ENCODE measurements at places on chromosomes 2 and 18. TPM values are rescaled to one million over a fixed set of nuclear protein-coding genes. Genes with fewer than 3 reads are reported as not detected.

Gene TMEM169
- total RNA-seq: 1.0 TPM

Gene ICA1L
- 4.5 TPM for total RNA-seq

DNA sequence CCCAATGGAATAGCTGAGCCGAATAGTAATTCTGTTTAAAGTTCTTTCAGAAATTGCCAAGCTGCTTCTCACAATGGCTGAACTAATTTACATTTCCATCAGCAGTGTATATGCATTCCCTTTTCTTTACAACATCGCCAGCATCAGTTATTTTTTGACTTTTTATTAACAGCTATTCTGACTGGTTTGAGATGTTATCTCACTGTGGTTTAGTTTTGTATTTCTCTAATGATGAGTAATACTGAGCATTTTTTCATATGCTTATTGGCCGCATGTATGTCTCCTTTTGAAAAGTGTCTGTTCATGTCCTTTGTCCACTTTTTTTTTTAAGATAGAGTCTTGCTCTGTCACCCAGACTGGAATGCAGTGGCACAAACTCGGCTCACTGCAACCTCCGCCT, 100.7 kb downstream of the C2orf74 start:
- H3K27me3 ChIP-seq: no peaks in the 10 kb centered on the region
- DNase-seq: no peak

Gene PLGLB2
- total RNA-seq: 0.68 TPM

DNA sequence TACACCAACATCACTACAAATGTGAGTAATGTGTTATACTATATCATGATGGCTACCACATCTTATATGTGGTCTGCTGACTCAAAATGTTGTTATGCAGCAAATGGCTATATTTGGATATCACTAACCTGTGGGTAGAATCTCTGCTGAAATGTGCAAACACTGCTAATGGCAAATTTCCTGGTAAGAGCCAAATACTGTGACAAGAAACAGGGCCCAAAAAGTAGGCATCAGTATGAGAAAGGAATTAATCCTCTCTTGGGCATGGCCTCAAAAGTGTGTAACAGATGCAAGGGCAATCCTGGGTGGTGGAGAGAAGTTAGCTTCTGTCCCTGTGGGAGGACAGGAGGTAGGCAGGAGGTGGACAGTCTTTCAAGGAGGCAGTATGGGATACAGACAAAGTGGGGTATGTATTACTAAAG, 13.3 kb downstream of the ATF2 start:
- H3K27me3 ChIP-seq: no peaks in the 10 kb centered on the region
- H3K36me3 ChIP-seq: peaks cover 9% of the 10 kb centered on the region
- H3K27ac ChIP-seq: no peak overlapping the region
- no peak overlapping the region for H3K4me3 ChIP-seq

Gene FAM161A
- 13.3 TPM for total RNA-seq

Gene CD28
- not detected for total RNA-seq

- H3K4me3 ChIP-seq: no peak overlapping the region
- H3K27ac ChIP-seq: no peak overlapping the region
- DNase-seq: no peak
- no peaks in the 10 kb centered on the region for H3K4me1 ChIP-seq
- no peaks in the 10 kb centered on the region for H3K27me3 ChIP-seq
- H3K36me3 ChIP-seq: peaks cover 21% of the 10 kb centered on the region
Observed at GRCh38 chr2:43088143-43089073, 138.0 kb downstream of the ZFP36L2 start.

DNA sequence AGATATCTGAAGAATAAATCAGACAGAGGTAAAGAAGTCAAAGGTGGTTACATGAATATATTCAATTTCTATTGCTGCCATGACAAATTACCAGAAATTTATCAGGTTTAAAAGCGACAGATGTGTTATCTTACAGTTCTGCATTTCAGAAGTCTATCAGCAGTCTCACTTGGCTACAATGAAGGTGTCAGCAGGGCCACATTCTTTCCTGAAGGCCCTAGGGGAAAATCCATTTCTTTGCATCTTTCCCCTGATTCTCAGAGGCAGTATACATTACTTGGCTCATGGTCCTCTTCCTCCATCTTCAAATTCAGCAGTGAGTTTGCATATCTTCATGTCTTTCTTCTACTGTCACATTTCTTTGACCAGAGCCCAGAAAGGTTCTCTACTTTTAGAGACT, 145.8 kb upstream of the GULP1 start:
- H3K4me1 ChIP-seq: peaks cover 3% of the 10 kb centered on the region
- DNase-seq: no peak
- H3K36me3 ChIP-seq: no peaks in the 10 kb centered on the region
- no peak overlapping the region for H3K27ac ChIP-seq
- H3K4me3 ChIP-seq: no peak overlapping the region
- H3K27me3 ChIP-seq: no peaks in the 10 kb centered on the region
